ENCODE measurements at places on chromosomes 2 and 18.

- no peak for DNase-seq
Measured at GRCh38 chr2:240457223-240458043, 22.0 kb downstream of the GPC1 start.

DNA sequence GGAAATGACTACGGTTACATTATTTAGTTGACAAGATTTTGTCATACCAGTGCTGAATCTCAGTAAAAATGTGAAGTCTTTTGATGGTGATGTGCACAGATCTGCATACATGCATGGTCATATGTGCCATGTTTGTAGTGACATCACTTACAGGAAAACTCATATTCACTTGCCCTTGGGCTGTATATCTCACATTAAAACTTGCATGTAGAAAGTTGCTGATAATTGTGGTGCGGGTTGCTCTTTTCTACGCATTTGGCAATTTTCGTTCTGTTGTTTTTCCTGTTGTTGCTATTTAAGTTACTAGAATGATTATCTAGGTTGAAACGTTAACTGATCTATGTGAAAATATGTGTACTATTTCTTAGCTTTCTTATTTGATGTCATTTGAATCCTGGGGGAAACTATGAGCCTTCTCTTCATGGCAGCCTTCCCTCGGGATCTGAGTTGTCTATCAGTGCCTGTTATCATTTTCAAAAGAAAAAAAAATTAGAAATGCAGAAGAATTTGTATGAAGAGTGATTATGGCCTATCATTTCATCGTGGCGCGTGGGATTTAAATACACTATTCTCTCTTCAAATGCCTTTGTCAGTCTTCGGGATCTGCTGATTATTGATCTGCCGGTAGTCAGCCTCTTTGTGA, 296.6 kb downstream of the TMX3 start:
- DNase-seq = no peak

DNA sequence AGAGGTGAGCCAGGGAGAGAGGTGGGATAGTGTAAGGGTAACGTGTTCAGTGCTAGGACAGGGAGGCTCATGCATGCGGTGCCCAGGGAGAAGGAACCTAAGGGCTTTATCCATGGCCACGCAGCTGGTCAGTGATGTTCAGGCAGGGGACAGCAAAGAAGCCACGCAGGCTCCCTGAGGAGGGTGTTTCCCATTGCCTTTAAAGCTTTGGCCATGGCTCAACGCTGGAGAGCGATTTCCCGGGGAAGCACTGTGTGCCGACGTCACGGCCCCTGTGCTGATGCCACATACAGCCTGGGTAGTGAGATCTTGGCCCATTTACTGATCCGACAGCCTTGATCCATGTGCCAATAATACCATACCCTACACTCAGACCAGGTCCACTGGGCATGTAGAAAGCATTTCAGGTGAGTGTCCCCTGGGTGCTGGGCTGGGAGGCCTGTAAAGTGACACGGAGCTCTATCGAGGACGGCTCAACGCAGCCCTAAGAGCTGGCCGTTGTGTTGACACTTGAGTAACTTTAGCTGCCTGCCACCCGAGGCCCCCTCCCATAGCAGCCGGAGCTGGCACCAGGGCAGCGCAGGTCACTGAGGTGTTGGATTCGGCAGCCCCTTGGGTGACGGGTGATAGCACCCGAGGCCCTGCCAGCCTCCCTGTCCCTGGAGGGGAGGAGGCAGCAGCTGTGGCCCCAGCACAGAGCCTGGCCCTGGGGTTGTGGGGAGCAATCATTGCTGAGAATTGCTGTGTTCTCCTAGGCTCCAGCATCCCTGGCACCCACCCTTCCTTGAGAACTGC, 41.4 kb downstream of the PDIA6 start:
- DNase-seq = no peak

GRCh38 chr2:159468257-159468656, 148.1 kb downstream of the BAZ2B start:
- DNase-seq = no peak

DNA sequence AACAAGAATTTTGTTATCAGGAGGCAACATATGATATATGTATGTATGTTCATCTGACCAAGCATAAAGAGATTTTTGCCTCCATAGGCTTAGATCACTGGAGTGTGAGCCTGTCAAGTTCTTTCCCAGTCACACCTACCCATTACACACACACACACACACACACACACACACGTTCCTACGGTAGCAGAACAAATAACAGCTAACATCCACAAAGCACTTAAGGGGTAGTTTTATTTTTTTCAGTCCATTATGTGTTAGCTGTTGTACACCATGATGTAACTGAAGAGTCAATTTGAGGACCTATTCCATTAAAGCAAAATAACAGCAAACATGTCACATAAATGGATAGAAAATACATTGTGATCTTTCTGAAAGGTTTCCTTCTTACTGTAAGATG, 39.5 kb downstream of the UGP2 start:
- no peak for DNase-seq

DNA sequence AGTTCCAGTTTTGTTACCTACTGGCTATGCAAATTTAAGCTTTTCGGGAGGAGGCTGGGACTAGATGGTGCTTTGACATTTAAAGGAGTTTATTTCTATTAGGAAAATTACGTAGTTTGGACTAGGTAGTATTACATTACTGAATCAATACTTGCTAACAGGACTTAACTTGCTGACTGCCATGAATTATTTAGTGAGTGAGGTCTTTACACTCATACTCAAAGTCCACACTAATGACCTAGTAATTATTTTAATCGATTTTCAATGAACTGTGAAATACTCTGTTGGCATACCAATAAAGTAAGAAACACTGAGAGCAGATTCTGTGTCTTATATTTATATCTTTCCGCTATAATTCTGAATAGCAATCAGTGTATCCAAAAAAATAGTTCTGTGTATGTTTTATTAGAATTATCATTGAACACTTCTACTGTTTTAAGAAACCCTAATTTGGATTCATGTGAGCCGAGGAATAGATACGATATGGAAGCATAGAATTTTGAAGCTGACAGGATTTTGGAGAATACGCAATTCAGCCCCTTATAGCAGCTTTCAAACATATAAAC, 55.0 kb downstream of the CHST9 start:
- DNase-seq = no peak

- no peak for DNase-seq
Measured at GRCh38 chr2:45370369-45370768, 240.7 kb downstream of the SRBD1 start.

DNA sequence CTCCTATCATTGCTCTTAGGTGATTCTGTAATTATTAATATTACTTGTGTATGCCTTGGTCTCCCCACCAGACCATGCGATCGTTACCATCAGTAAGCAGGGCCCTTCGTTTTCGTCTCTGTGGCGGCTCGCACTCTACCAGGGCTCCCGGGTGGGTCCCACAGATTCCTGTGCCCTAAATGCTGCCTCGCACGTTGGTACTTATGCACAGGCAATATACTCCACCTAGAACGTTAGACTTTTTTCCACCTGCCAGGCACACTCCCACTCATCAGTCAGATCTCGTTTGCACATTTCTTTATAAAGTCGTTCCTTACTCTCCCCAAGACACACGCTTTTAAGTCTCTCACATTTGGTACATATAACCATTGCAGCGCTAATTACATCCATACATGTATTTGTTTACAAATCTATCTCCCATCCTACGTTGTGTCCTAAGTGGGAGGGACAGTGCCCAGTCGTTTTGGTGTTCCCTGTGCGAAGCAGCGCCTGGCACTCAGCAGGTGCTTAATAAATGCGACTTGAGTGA, 901 bp downstream of the FEZ2 start:
- DNase-seq = no peak

DNA sequence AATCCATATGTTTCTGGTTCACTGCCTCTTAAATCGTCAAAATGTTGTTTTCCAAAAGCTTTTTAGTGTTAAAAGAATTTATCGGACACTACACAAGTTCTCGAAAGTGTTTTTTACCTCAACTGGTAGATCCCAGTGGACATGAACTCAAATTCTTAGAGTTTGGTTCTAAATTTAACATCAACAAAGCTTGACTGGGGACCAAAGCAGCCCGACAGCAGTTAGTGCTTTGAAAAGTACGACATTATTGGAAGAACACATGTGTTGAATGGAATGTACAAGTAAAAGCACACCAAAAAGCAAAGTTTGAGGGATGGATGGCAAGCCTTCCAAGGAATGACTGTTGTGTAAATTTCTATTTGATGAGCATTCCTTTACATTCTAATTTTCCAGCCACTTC, 803.9 kb upstream of the POU3F3 start:
- no peak for DNase-seq

DNA sequence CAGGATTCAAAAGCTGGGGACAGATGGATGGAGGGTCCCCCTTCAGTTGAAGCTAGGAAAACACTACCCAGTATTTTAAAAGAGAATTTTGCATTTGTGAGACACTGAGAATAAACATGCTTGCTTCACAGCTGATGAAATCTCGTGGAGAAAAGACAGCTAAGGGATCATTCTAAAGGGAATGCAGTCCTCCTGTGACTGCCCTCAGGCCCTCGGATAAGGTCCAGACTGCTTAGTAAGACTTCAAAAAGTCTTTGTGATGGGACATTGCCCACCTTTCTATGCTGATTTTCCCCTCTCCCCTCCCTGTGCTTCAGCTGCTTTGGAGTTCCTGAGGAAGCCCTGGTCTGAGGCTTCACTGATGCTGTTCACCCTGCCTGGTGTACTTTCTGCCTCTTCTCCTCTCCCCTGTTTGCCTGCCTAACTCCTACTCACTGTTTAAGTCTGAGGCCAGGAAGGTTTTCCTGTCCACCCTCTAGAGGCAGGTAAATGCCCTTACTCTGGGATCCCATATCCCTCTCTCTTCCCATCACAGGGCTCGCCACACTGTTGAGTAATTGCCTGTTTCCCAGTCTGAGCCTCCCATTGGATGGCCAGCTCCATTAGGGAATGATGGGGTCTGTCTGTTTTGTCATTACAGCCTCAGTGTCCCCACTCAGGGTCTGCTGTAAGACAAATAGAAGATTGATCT, 26.6 kb downstream of the POLE4 start:
- no peak for DNase-seq

DNA sequence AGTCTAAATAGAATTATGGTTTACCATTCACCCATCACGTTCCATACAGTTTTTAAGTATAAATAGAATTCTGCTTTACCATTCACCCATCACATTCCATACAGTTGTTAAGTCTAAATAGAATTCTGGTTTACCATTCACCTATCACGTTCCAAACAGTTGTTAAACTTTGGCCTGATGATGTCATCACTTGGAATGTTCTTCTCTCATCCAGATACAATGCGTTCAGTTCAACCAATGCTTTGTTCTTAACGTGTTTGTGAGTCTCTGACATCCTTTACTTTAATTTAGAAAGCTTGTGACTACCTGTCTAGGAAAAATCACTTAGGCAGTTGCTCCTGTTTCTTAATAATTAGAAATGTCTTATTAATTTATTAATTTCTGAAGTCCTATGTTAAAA, 236.3 kb upstream of the RASGRP3 start:
- DNase-seq = no peak

GRCh38 chr18:38313831-38314230, 748.2 kb upstream of the CELF4 start:
- no peak for DNase-seq

DNA sequence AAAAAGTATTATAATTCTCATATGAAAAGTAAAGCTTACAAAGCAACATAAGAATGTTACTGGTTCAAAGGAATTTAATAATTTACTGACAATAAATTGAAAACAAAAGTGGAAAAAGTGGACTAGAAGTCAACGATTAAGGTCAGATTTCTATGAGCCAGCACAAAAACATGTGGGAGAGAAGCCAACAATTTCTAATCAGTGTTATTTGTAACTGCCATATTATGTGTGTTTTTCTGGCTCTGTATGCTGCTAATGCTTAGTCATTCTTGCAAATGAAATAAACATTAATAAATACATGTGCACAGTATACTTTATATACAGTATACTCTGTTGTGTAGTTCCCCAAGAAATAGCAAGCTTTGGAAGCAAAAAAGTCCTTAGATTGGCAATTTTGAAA, 301.3 kb upstream of the RGPD4 start:
- no peak for DNase-seq

GRCh38 chr18:2709316-2709715, 53.8 kb downstream of the SMCHD1 start:
- no peak for DNase-seq

DNA sequence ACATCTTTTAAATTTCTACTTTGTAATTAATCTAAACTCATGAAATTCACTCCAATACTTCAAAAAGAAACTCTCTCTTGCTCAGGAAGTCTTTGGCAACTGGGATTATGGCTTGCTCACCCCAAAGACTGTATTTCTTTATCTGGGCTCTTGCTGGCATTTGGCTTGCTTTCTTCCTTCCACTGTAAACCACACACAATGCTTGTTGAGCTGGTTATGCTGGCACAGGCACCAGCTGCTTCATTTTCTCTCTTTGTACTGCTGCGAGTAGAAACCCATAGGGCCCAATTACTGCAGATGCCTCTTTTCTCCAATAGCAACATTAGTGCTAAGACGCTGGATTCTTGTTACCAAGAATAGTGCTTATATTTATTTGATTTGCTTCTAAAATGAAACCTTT, 51.4 kb downstream of the SLC38A11 start:
- no peak for DNase-seq

DNA sequence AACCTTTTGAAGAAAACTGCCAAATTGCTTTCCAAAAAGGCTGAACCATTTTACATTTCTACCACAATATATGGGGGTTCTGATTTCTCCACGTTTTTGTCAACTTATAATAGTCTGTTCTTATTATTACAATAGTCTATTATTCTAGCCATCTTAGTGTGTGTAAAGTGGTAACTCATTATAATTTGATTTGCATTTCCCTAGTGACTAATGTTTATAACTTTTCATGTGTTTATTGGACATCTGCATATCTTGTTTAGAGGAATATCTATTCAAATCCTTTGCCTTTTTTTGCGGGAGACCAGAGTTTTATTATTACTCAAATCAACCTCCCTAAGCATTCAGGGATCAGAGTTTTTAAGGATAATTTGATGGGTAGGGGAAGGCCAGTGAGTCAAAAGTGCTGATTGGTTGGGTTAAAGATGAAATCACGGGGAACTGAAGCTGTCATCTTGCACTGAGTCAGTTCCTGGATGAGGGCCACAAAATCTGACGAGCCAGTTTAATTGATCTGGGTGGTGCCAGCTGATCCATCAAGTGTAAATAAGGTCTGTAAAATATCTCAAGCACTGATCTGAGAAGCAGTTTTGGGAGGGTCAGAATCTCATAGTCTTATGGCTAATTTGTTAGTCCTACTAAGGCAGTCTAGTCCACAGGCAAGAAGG, 303.4 kb upstream of the NCKAP5 start:
- no peak for DNase-seq

DNA sequence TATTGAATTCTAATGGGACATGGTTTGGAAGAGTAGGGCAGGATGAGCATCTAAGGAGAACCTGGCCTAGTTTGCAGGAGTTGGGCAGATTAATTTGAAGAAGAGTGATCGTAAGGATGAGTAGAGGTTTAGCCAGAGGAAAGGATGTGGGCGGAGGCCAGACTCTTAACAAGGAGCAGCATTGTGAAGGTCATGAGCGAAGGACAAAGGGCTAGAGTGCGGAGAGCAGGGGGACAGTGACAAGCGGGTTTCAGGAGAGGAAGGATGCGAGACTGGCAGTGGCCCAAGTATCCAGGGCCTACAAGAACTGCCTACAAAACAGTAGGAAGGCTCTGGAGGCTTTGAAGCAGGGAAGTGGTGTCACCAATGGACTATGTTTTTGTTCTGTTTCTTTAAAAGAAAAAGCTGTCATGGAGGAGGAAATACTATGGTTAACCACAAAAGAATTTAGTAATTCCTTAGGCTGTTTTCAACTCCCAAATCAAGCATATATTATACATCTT, 20.1 kb downstream of the SLC66A3 start:
- DNase-seq = no peak

All from cerebellar nuclear complex (tissue), 1 donor.